ENCODE measurements at places on chromosomes 3 and 15.

GRCh38 chr3:11117591-11117990 is 36.7 kb upstream of the HRH1 start:
- no peak for DNase-seq

- no peak for DNase-seq
Observed at GRCh38 chr15:69532066-69532465, 79.4 kb downstream of the RPLP1 start.

GRCh38 chr15:78203346-78204225 is 30.8 kb downstream of the ACSBG1 start:
- no peak for DNase-seq

DNA sequence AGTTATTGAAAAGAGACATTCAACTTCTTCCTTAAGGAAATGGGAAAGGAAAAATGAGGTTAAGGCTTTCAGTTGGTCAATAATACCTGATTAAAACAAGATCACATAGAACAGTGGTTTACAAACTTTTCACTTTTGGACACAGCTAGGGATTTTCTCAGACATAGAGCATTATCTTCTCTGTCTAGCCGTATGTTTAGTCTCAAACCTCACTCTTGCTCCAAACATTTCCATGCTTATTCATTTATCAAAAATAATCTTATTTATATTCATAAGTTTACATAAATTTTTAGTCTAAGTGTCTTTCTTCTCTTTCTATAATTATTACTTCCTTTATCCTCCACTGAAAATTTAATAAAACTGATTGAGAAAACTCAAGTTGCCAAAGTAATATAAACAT is 114.2 kb upstream of the AZI2 start:
- no peak for DNase-seq

DNA sequence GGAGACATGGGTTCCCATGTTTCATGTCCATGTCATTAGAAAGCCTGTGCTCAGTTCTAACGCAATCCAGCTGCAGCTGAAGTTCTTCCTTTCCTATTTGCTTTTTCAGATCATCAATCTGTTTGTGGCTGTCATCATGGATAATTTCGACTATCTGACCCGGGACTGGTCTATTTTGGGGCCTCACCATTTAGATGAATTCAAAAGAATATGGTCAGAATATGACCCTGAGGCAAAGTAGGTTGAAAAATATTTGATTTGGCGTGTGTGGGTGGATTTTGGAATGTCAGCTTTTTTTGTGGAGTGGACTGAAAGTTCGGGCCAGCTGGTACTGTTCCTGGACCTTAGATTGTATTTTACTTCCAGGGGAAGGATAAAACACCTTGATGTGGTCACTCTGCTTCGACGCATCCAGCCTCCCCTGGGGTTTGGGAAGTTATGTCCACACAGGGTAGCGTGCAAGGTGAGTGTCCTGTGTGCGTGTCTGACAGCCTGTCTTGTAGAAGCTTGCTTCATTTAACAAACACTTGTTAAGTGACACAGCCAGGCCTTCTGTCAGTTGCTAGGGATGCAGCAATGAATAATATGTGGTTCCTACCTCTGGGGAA is 69.6 kb downstream of the CHDH start:
- DNase-seq = no peak

GRCh38 chr15:41855261-41855961 is 16.8 kb downstream of the PLA2G4B start:
- no peak for DNase-seq

GRCh38 chr3:40310705-40311104 is 1.2 kb downstream of the EIF1B start:
- DNase-seq = no peak

- DNase-seq = no peak
Observed at GRCh38 chr3:14457999-14458398, 55.6 kb downstream of the SLC6A6 start.

GRCh38 chr3:189687475-189687874 is 56.3 kb downstream of the TP63 start:
- no peak for DNase-seq

GRCh38 chr15:93213281-93213680 is 124.3 kb upstream of the RGMA start:
- no peak for DNase-seq

DNA sequence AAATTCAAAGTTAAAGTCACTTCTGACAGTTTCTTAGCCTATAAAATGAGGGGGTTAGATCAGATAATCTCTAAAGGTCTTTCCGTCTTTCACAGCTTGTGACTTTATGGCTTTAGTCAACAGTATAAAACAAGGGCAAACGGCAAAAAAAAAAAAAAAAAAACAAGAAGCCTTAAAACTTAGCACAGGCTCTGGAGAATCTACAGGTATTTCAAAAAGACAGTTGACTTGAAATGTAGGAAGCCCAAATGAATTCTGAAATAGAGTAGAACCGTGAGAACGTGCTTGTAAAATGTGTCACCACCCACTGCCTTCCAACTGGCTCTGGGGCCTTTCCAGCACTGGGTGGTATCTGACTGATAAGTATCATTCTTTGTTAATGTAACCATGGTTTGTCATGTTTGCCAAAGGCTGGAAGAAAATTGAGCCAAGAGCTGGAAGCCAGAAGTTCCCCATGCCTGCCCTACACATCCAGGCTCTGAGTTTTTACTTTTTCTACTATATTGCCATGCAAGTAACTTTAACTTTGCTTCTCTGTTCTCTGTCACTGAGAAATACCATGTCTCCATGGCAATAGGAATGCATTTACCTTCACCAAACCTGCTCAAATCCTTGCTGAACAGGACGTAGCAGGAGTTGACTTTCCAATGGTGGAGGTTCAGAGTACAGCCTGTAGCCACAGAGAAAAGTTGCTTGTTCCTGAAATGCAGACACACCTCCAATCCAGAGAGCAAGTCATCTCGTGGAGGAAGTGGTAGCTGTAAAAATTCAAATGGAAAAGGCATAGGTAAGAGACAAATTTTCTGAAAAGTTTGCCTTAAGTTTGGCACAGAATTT is 35.8 kb upstream of the THSD4 start:
- DNase-seq = no peak

- no peak for DNase-seq
Observed at GRCh38 chr15:39427705-39428104, 153.2 kb upstream of the THBS1 start.

DNA sequence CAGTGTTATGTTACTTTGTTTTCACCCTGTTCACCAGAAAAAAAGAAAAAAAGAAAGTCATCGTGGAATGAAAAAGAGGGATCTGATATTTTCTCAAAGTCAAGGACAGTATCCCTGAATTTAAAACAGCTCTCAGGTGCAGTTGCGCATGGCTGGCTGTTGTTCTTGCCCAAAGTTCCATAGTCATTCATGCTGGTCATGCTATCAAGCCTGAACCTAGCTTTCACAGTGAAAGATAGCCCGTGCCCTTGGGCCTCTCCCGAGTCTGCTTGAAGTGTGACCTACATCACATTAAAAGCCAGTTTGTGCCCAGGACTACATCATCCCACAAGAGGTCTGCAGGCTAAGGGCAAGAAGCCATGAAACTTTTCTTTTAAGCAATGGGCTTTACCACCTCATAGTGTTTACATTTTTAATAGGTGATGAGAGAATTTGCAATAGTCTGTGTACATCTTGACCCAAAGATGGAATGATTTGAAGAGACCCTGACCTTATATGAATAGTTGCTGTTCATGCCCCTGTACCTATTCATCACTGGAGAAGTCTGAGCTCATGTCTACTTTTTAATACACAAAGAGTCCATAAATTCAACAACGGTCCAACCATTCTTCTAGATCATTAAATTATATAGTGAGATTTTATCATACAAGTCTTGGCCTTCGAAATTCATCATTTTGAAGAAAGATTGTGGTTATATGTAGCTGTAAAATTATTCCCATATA is 522.5 kb upstream of the MCTP2 start:
- DNase-seq = no peak

DNA sequence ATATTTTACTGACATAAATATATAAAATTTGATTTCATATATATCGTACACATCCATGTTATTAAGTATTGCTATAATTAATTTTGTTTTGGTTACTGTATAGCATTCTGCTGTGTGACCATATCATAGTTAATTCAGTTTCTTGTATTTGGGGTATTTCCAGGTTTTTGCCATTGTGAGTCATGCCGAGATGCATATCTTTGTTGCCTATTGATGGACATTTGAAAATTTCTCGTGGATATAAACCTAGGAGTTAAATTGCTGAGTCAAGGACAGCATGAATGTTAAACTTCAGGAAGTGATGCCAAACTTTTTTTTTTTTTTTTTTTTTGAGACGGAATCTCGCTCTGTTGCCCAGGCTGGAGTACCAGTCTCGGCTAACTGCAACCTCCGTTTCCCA is 33.7 kb upstream of the GPR171 start:
- no peak for DNase-seq

DNA sequence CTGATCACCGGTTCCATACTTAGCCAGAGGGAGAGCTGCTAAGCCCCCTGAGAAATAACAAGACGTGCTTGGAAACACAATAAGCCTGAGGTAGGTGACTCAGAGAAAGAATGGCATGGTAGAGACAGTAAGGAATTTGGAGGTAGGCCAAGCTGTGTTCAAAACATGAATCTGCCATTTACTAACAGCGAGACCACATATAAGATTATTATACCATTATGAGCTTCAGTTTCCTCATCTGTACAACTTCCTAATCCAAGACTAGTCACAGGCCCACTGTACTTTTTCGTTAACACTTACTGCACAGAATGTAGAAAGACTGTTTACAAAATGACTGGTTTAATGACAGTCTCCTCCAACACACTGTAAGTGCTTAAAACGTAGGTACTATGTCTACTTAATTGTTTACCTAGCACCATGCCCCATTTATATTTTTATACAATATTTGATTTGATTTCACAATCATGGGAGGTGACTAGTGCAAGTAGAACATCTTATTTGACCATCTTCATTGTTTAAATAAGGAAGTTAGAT is 25.7 kb downstream of the ATOSA start:
- DNase-seq = no peak

DNA sequence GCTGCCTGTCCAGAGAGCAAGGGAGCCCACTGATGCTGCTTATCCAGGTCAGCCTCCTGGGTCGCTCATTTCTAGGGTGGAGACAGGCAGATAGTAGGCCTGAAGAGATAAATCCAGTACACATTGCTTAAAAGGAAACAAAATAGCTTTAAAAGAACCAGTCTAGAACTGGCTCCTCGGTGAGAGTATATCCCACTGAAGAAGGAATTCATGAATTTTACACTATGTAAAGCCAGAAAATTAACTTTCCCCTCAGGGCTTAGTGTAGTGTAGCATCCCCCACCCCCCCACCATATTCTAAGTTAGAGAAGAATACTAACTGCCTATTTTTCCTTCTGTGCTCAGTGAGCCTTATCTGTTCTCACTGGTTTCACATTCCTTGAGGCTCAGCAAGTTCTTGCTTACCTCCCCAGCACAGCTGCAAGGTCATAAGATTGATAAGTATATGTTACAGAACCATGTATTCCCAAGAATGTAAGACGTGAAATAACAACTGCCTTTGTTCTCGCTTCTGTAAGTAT is 30.5 kb upstream of the NOX5 start:
- DNase-seq = no peak

DNA sequence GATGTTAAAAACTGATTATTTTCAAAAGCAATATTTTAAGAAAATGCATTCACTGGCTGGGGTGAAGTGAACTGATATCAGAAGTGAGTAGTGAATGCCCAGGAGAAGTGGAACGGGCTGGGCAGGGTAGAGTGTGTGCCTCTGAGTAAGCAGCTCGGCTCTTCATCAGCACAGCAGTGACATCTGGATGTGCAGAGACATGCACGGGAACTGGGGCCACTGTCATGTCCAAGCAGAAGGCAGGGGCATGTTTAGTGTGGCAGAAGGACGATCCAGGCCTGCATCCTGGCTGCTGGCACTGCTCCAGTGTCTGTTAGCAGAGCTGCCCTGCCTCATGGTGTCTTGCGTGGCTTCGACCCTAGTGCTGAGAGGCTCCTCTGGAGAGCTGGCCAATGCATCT is 305.6 kb upstream of the LRRFIP2 start:
- no peak for DNase-seq

- no peak for DNase-seq
Observed at GRCh38 chr3:10981961-10982360, 10.6 kb upstream of the SLC6A1 start.

DNA sequence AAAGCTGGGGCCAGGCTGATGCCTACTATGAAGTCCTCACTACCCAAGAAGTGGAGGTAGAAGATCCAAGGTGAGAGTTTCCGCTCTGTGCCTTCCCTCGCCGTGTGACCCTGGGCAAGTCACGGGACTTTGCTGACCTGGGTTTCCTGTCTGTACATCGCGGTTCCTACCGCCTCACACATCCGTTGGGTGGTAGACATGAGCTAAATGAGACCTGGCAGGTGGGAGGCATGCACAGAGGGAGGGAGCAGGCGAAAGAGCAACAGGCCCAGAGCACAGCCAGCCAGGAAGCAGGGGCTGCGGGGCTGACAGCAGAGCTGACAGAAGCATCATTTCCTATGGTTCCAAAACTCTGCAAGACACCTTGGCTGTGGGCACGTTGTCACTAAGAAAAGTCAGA is 157.3 kb upstream of the BHLHE40 start:
- peak; percentile 78 for DNase-seq

DNA sequence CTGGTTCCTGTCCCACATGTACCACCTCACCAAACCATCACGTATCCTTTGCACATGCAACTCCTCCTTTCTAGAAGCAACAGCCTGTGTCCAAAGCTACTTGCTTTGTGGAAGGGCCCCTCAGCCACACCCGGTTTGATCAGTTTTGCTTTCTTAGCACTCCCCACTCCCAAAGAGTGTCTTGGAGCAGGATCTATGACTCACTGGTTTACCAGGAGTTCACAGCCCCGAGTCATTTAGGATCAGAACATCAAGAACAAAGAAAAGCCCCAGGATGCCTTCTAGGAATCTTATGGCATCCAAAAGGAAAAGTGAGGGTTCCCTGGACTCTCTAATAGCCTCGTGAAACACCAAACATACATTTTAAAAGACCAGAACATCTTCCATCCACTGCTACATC is 50.7 kb upstream of the IGF1R start:
- no peak for DNase-seq

GRCh38 chr15:79916502-79917132 is 19.8 kb upstream of the MTHFS start:
- DNase-seq = no peak

- DNase-seq = peak; percentile 78
Observed at GRCh38 chr3:120344349-120344748, 4.8 kb downstream of the LRRC58 start.

DNA sequence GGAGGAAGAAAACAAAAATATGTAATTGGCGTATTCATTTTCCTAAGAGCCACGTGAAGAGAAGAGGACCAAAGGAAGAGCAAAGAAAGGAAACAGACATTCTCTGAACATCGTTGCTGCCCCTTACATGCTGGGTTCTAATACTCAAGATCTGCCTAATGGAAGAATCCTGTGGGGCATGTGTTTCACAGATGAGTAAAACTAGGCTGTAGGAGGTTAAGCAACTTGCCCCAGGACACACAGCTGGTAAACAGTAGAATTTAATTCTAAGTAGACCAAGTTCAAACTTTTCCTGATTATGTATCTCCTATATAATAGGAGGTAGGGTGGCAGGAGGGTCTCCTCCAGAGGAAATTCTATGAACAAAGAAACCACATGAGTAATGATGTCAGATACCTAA is 106.1 kb upstream of the TNFAIP8L3 start:
- no peak for DNase-seq
